Prostate gland (tissue), 2 donors: ENCODE measurements at places on chromosomes 5 and 9. TPM values are rescaled to one million over a fixed set of nuclear protein-coding genes. Genes with fewer than 3 reads are reported as not detected.

DNA sequence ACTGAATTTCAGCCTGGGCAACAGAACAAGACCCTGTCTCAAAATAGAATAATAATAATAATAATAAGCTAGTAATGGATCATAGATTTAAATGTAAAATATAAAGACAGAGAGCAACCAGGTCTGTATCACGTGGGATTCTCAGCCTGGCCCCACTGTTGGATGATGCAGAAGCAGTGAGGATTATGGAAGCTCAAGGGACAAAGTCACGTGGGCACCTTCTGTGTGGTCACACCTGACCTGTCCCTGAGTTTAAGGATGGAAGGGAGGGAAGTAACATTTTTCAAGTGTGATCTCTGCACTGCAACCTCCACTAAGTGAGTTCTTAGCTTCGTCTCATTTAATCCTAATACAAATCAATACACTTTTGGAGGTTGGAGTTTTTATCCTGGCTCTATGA is 212.5 kb upstream of the IER5L start:
- no peak for DNase-seq

- no peak for DNase-seq
Observed at GRCh38 chr9:20376731-20377375, 245.4 kb downstream of the MLLT3 start.

DNA sequence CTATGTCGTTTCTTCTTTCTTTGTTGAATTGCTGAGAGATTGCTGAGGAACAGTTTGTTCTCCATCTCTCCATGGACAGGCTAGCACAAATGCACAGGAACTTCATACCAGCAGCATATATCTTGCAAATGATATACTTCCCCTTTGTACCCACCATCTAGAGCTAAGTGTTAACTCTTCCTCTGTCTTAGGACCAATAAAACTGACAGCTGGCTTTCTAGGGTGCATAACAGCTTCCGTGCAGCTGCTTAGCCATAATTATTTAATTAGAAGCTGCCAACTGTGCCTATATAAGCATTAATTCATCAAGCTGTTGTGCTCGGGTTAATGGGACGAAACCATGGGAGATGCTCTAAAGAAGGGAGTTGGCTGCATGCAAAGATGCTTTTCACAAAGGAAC is 38.7 kb downstream of the KCTD16 start:
- DNase-seq, result no peak

ABCA2 gene
- 27.4 TPM for total RNA-seq

GAS1 gene
- total RNA-seq, result 82.1 TPM
